ENCODE measurements at places on chromosomes 5 and 9. TPM values are rescaled to one million over a fixed set of nuclear protein-coding genes. Genes with fewer than 3 reads are reported as not detected.

The RASGRF2 gene
- 1.5 TPM for polyA plus RNA-seq

The HSD17B3 gene
- 0.52 TPM for polyA plus RNA-seq

The IL5 gene
- polyA plus RNA-seq, result 0.35 TPM

The ISL1 gene
- 0.15 TPM for polyA plus RNA-seq

The ADAMTSL2 gene
- polyA plus RNA-seq, result 9.3 TPM
